CD4-positive, alpha-beta T cell treated with Interferon gamma for 1 hour (primary cell): ENCODE measurements at places on chromosomes 11 and 22.

DNA sequence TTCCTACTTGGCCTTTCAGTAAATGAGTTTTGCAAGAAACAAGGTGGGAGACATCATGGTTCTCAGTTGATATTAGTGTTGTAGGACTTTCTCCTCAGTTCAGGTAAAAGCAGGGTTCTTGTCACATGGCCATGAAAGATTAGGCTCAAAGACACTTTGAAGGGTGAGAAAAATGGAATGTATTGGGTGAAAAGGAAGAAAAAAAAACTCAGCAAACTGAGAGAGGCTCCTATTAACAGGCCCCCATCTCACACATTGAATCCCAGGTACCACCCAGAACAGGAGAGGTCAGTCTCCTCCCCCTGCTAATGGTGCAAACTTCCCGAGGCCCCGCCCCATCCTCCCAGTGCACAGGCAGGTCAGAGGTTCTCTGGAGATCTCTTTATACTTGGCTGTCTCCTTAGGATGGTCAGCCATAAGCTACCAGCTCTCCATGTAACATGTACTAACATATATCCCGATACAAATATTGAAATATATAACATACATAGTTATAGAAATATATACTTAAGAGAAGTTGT lies 62.2 kb downstream of the MICAL2 start:
- DNase-seq = no peak

GRCh38 chr11:114059984-114060391 lies 477 bp downstream of the ZBTB16 start:
- peak; percentile 19 for DNase-seq

- no peak for DNase-seq
Measured at GRCh38 chr11:114479331-114479730, 40.1 kb downstream of the REXO2 start.

DNA sequence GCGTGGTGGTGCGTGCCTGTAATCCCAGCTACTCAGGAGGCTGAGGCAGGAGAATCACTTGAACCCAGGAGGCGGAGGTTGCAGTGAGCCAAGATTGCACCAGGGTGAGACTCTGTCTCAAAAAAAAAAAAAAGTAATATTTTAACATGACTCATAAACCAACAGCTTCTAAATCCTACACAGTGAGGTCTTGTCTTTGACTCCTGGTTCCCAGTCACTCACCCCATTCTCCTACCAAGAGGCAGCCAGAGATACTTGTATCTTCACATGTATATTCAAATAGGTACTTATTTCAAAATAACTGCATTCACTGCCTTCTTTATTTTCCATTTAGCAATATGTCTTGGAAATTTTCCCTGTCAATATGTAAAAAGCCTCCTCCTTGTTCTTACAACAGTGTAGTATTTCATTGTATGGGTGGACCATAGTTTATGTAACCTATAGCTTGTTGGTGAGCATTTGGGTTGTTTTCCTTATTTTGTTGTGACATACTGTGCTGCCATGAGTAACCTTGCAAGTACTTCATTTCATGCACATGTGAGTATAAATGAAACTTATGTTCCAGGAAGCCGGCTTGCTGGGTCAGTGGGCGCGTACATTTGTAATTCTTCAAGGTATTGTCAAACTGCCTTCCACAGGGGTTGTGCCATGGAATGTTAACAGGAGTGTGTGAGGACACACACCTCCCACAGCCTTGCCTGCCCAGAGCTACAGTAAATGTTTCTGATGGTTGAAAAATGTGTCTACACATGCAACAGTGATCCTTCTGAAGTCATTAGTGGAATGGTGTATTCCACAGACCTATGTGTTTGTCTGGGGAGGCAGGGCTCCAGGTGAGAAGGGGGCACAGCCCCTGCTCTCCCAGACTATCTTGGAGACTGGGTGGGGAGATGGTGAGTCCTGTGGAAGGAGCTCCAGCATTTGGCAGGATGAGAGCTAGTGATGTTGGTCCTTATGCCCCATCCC lies 47.9 kb downstream of the OSBP2 start:
- DNase-seq = no peak

DNA sequence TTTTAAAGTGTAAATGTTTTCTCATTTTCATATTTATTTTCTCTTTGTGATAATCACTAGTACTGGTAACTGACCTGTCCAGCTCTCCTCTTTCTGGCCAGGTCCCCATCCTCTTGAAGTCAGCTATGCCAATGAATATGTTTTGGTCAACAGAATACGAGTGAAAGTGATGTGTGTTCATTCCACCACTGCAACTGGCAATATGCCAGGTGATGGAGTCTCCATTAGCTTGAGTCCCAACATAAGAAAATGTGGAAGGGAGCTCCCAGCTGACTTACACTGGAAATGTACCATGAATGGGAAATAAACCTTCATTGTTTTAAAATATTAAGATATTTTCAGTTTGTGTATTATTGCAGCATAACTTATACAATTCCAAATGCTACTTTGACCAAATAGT lies 75.8 kb downstream of the CCDC34 start:
- no peak for DNase-seq

GRCh38 chr22:47128216-47128615 lies 365.8 kb downstream of the TBC1D22A start:
- DNase-seq = no peak

- no peak for DNase-seq
Measured at GRCh38 chr22:39176143-39176713, 23.7 kb upstream of the CBX7 start.

DNA sequence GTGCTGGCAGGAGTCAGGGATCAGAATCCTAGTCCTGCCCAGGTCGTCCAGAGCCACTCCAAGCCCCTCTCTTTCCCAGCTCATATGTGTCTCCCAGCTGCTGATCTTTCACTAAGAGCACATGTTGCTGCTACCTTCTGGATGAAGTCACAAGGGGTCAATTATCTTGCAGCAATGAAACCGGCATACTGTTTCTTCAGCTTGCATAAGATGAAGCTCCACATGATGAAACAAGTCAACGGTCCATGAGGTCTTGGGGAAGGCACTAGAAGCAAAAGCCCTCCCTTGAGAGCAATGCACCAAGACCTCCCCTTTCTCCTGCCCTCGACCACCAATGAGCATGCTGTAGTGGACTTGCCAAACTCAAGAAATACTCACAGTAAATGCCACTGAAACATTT lies 148.9 kb downstream of the TENM4 start:
- no peak for DNase-seq

DNA sequence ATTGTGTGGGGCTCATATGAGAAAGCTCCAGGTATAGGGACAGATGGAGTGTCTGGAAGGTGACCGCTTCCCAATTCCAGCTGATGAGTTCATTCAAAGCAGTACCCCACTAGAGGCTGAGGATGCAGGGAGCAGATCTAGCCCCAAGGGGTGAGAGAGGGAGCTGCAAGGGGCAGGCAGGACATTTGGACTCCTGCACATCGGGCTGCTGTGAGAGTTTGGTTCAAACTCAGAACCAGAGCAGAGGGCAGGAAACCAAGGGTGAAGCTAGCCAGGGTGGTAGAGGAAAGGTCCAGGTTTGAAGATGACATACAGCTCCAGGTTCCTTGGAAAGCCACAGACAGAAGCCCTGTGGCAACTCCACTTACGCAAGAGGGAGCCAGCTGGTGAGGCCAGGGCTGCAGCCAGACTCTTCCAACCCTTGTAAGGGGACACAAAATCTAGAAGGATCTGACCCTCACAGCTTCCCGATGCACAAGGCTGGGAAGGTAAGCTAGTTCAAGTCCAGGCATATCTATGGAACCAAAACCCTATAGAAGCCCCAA lies 1.9 kb downstream of the CSNK2A3 start:
- DNase-seq = no peak

DNA sequence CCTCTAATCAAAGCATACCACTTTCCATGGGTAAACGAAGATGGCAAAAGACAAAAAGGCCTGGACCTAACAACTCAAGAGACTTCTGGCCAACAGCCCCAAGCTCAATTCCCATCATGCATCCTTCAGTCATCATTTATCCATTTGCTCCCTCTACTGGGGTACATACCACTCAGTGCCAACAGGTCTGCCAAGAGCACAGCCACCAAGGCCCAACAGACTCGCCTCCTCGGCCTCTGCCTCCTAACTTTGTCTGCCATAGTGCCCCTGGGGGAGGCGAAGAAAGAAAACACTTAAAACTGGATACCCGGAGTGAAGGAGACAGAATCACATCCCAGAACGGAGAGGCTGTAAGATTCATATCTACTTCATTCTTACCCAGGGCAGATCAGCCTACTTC lies 1.1 kb downstream of the HYOU1 start:
- DNase-seq = no peak

- no peak for DNase-seq
Measured at GRCh38 chr11:61390161-61390560, 2.2 kb upstream of the TMEM216 start.

GRCh38 chr11:12266943-12267342 lies 110.4 kb upstream of the PARVA start:
- no peak for DNase-seq

DNA sequence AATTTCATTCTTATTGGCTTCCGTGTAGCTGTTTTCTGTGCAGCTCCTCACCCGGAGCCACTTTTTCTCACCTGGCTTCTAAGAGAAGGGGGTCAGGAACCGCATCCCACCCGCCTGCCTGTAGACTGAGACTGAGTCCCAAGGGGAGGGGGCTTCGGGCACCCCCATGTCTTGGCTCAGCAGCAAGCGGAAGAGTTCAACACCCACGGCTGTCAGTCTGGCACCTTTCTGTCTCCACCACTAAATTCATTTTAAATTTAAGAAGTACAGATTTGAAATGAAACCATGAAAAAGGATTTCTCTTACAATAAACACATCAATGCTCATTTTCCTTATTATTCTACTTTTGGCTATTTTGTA lies 66.7 kb downstream of the EFCAB6 start:
- no peak for DNase-seq

DNA sequence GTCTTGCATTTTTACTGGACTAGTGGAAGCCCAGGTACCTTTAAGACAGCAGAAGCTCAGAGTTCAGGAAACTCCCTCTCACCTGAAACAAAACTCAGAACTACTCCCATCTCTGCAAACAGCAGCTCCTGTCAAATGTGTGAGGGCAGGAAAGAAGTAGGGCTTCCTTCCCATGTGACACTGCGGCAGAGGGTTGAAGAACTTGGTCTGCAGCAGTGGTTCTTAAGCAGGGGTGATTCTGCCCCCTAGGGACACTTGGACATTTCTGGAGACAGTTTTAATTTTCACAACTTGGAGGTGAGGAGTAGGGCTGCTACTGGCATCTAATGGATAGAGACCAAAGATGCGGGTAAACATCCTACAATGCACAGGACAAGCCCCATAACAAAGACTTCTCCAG lies 63.4 kb downstream of the RCN1 start:
- no peak for DNase-seq

DNA sequence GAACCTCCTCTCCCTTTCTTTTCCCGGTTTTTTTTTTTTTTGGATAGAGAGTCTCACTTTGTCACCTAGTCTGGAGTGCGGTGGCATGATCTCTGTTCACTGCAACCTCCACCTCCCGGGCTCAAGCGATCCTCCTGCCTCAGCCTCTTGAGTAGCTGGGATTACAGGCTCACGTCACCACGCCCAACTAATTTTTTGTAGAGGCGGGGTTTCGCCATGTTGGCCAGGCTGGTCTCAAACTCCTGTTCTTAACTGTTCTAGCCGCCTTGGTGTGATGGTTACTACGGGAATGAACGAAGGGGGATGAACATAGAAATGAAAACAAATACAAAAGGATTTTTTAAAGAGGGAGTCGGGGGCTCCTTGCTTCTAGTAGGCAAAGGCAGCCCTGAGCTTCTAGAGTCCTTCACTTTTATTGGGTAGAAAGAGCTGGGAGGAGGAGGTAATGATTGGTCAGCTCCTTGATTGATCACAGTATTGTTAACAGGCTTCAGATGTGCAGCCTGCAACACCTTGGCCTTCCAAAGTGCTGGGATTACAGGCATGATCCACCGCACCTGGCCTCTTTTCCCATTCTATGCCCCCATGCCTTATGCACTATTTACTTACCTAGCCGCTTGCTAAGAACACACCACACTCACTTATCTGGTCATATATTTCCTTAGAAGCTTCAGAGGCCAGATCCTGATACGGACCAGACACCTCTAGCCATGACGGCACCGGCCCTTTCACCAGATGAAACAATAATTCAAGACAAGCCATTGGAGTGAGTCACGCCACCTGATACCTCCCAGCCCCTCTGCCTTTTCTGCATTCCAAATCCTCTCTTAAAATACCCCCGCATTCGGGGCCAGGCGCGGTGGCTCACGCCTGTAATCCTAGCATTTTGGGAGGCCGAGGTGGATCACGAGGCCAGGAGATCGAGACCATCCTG lies 20.7 kb downstream of the SUSD2 start:
- no peak for DNase-seq

DNA sequence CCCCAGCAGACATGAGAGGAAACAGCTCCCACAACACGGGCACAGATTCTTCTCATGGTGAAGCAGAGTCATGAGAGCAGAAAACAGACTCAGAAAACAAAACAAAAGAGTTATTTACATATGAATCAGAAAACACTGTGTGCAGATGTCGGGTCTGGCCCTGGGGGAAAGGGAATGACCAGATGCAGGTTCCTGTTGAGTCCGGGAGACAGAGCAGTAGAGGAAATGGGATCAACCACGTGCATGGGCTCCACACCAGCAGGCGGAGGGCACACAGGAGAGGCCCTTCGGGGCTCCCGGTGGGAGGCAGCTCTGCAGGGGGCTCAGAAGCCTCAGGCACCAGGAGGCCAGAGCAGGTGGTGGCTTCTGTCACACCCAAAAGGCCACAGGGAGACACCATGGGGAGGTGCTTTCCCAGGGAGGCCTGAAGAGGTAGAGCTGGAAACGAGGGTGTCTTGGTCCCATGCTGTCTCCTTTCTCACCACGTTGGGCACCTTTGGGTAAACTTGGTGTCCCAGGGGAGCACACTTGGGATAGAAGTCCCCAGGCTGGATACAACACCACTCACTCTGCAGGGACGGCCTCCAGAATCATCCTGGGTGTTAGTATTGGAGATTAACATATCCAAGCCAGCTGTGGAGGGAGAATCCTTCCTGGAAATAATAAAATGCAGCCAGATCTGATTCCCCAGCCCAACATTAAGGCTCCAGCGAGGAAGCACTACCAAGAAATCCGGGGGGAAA lies 764.7 kb downstream of the BRD1 start:
- DNase-seq = no peak

DNA sequence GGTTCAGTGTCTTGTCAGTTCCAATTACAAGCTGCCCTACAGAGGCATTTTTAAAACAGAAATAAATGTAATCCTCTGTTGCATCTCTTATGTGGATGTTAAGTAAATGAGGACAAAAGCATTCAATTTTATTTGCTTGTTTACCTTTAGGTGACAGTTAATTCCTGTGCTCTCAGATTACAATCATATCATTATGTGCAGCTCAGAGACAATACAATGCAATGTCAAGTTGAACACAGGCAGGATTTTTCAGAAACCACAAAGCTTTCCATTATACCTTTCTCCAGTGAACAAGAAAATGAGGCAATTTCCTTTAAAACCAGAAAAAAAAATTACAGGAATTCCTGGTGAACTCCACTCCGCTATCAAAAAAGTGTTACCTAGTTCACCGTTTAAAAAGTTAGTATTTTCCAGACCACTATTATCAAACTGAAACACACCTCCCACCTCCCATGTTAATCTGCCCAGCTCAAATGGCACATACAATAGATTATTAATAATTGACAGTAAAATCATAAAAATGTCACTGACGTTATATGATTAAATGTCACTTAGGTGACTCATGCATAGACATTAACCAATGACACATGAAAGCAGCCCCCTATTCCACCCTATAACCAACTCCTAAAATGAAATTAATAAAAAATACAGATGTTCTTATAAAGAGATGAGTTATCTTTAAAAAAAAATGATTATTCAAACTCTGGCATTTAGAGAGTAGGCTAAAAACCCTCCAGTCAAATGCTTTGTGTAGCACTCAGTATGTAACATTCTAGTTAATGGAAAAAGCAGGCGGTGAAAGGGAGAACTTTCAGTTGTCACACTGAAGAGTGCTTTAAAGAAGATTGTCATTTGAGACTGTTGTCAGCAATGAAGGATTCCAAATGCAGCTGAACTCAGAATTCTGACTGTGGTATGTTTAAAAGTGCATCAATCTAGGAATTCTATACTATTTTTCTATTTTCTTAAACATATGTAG lies 98.6 kb downstream of the MUC15 start:
- no peak for DNase-seq
